ENCODE measurements at places on chromosomes 3 and 15. TPM values are rescaled to one million over a fixed set of nuclear protein-coding genes. Genes with fewer than 3 reads are reported as not detected.

Gene CPEB1
- total RNA-seq = not detected

Gene ADGRG7
- total RNA-seq = not detected

Gene NRROS
- total RNA-seq = 37.5 TPM

Gene IL17RD
- 0.02 TPM for total RNA-seq

Gene GOLGA8N
- total RNA-seq = 22.9 TPM

Gene SCN5A
- total RNA-seq = not detected

Gene CRABP1
- not detected for total RNA-seq

Gene GOLGA8G
- total RNA-seq = not detected

DNA sequence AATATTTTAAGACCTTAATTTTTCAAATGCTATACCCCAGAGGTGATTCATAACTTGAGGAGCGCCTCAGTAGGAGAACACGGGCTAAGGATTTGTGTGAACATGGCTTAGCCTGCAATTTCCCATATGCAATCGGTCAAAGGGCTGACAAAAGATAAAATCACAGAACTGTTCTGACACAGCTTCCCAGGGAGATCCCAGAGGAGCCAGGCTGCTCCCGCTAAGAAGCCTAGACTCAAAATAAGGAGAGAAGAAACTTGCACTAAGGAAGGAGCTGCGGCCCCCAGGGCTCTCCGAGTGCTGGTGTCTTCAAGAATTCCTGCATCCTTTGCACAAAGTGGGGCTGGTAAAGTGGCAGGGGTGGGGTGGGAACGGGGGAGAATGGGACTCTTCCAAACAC lies 106.3 kb upstream of the DLG1 start:
- DNase-seq = no peak
- no peak overlapping the region for H3K4me3 ChIP-seq
- H3K4me1 ChIP-seq = no peaks in the 10 kb centered on the region

GRCh38 chr3:88912294-88912877 lies 195.0 kb upstream of the EPHA3 start:
- no peaks in the 10 kb centered on the region for H3K36me3 ChIP-seq
- no peak overlapping the region for H3K4me3 ChIP-seq

DNA sequence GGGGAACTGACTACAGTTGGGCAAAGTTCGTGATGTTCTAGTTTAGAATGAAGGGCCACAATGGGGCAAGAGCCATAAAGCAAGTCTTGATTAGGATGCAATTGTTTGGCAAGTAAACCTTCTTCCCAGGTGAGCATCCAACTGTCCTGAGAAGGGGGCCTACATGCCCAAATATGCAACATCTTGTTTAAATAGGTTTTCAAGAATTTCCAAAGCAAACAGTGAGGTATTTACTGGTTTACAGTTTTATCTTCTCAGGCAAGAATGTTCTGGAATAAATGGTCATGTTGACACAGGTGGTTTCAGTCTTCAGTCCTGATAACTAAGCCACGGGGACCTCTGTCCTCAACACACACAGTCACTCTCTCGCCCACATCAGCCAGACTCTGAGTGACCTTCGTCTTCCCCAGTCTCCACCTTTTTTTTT lies 90.3 kb upstream of the FAM174B start:
- H3K27ac ChIP-seq = no peak overlapping the region
- no peaks in the 10 kb centered on the region for H3K27me3 ChIP-seq
- H3K4me3 ChIP-seq = no peak overlapping the region
- DNase-seq = no peak
- no peaks in the 10 kb centered on the region for H3K36me3 ChIP-seq
- H3K4me1 ChIP-seq = no peaks in the 10 kb centered on the region

- H3K4me3 ChIP-seq = no peak overlapping the region
- no peak for DNase-seq
- H3K27me3 ChIP-seq = no peaks in the 10 kb centered on the region
- no peaks in the 10 kb centered on the region for H3K36me3 ChIP-seq
- H3K4me1 ChIP-seq = no peaks in the 10 kb centered on the region
- H3K27ac ChIP-seq = no peak overlapping the region
Observed at GRCh38 chr15:54208786-54209185, 230.5 kb downstream of the UNC13C start.

GRCh38 chr3:166575161-166575560 lies 737.9 kb upstream of the BCHE start:
- no peak overlapping the region for H3K4me3 ChIP-seq
- H3K4me1 ChIP-seq = no peaks in the 10 kb centered on the region
- H3K36me3 ChIP-seq = no peaks in the 10 kb centered on the region
- H3K27ac ChIP-seq = no peak overlapping the region

DNA sequence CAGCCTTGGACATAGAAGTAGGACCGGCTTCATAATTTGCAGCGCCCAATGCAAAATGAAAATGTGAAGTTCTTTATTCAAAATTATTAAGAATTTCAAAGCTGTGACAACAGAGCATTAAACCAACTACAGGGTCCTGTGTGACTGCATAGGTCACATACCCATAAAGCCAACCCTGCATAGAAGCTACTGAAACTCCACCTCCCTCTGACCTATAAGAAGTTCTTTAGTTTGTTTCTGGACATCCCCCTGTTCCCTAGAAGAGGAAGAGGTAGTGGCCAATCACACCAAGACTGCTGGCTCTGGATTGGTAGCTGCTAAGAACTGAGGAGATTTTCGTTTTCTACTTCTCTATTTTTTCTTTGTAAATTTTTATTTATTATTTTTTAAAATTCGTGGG lies 9.0 kb upstream of the SELENOT start:
- peaks cover 10% of the 10 kb centered on the region for H3K36me3 ChIP-seq
- H3K27me3 ChIP-seq = no peaks in the 10 kb centered on the region
- no peak for DNase-seq
- peaks cover 16% of the 10 kb centered on the region for H3K4me1 ChIP-seq

GRCh38 chr3:32947789-32948238 lies 3.6 kb upstream of the CCR4 start:
- H3K36me3 ChIP-seq = peaks cover 11% of the 10 kb centered on the region
- peaks cover 43% of the 10 kb centered on the region for H3K4me1 ChIP-seq
- no peak overlapping the region for H3K4me3 ChIP-seq
- peak overlapping the region; percentile 11 for H3K27ac ChIP-seq

DNA sequence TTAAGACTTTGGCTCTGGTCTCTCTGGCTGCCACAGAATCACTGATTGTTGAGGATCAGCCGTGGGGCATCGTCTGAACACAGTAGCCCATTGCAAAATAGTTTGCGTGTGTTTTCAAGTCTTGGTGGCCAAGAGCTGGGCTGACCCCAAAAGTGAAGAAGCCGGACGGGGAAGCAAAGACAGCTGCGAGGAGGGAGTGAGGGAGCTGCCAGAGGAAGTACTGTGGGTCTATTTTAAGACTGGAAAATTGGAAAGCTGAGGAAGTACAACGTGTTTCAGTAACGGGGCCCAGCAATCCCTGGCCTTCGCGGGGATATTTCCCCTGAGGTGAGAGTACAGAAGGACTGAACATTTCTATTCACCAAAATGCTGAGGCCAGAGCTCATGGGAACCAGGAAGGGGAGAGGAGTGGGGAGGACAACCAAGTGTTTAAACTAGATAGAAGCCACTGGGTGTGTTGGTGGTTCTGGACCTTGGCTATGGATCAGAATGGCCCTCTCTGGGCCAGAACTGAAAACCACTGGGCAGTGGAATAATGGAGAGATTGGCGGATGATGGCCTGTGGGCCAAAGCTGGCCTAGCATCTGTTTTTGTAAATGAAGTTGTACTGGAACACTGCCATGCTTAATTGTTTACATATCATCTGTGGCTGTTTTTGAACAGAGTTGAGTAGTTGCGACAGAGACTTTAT lies 34.1 kb upstream of the LIMD1 start:
- no peaks in the 10 kb centered on the region for H3K27me3 ChIP-seq
- H3K4me1 ChIP-seq = no peaks in the 10 kb centered on the region
- no peaks in the 10 kb centered on the region for H3K36me3 ChIP-seq
- no peak overlapping the region for H3K27ac ChIP-seq
- DNase-seq = no peak

DNA sequence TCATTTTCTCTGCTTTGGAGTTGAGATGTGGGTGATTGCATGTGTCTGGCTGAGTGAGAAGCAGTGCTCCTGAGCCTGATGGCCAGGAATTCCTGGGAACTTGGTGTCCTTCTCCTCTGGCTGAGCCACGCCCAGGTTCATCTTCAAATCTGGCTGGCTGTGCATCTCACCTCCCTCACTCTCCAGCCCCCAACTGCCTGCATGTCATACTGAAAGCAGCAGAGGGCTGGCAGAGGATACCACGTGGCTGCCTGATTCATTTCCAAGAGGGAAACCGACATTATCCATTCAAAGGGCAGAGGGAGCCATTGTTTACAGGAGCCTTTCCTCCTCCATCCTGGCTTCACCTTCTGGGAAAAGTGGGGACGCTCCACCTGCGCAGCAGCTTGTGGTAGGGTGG lies 57.4 kb downstream of the ABHD5 start:
- no peak for DNase-seq
- no peaks in the 10 kb centered on the region for H3K4me1 ChIP-seq
- H3K27ac ChIP-seq = no peak overlapping the region
- no peaks in the 10 kb centered on the region for H3K36me3 ChIP-seq

- H3K4me1 ChIP-seq = no peaks in the 10 kb centered on the region
- H3K4me3 ChIP-seq = no peak overlapping the region
- no peaks in the 10 kb centered on the region for H3K27me3 ChIP-seq
- H3K36me3 ChIP-seq = no peaks in the 10 kb centered on the region
- H3K27ac ChIP-seq = no peak overlapping the region
- DNase-seq = no peak
Observed at GRCh38 chr3:86723433-86723832, 267.5 kb downstream of the VGLL3 start.

DNA sequence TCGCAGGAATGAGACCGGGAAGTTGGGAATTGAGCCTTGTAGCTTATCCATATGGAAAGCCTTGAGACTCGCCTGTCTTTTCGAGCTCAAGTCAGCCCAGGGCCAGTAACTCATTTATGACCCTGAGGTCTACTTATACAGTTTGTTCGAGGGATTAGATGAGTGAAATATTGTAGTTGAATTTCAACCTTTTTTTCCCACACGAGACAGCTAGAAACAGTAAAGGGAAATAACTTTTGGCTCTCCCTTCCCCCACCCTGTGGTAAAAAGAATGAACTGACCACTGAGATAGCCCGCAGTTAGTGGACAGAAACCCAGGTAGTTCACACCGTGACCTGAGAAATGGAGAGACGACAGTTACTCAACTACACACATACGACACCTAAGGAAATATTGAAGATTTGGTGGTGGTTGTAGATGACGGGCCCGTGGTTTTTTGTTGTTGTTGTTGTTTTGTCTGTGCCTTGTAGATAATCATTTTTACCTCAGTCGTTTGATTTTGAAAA lies 841 bp downstream of the EIF3J start:
- peak overlapping the region; percentile 85 for H3K4me3 ChIP-seq
- H3K4me1 ChIP-seq = peaks cover 56% of the 10 kb centered on the region
- H3K27ac ChIP-seq = peak overlapping the region; percentile 91
- no peaks in the 10 kb centered on the region for H3K27me3 ChIP-seq

DNA sequence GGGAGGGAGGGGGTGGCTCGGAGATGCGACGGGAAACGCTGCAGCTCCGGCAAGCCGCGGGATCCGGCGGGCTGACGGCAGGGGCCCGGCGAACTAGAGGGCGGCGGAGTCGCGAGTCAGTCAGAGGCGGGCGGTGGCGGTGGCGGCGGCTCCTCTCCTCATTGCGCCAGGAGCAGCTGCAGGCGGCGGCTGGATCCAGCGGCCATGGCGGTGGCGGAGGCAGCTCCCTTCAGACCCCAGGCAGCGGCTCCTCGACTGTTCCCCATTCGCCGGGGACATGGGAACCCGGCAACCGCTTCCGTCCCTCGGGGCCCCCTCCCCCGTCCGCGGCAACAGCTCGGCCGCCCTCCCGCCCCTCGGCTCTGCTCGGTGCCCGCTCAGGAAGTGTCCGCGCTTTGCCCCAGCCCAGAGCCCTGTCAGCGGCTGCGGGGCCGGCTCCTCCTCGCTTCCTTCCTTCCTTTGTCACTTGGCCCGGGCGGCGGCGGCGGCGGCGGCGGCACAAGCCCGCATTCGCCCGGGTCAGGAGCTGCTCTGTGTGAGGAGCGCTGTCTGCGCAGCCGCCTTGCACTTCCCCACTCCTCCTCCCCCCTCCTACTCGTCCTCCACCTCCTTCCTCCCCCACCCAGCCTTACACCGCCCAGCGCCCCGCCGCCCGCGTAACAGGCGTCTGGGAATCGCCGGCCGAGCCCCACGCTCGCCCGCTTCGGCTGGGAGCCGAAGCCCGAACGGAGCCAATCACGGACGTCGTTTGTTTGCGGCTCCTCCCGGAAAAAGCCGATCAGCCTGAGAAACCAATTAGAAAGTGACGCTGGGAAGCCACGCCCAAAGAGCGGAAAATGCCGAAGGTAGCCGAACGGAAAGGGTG lies at the start of gene GSK3B:
TSS of gene GSK3B (minus strand) at position 537 of the 865 bp plus-strand sequence. CDS start 1,013 bp downstream, outside the sequence.
- H3K36me3 ChIP-seq = peaks cover 6% of the 10 kb centered on the region
- no peaks in the 10 kb centered on the region for H3K27me3 ChIP-seq
- DNase-seq = peak; percentile 86

GRCh38 chr3:110413266-110413665 lies 658.4 kb upstream of the NECTIN3 start:
- H3K4me3 ChIP-seq = no peak overlapping the region
- H3K27ac ChIP-seq = no peak overlapping the region
- no peaks in the 10 kb centered on the region for H3K4me1 ChIP-seq
- DNase-seq = no peak

DNA sequence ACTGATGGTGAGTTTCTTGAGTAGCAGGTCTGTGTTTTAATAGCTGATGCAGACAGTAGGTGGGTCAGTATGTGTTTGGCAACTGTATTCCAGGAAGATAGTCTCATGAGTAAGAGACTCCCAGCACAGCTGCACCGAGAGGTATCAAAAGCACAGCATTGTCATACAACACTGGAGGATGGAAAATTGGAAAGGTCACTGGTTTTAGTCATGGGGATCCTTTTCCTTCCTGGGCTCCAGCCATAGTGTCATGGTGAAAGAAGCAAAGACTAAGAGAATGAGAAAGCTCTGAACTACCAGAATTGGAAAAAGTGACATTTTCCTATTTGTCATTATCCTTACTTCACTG lies 61.5 kb downstream of the P3H2 start:
- H3K36me3 ChIP-seq = no peaks in the 10 kb centered on the region
- DNase-seq = no peak
- H3K27ac ChIP-seq = no peak overlapping the region

DNA sequence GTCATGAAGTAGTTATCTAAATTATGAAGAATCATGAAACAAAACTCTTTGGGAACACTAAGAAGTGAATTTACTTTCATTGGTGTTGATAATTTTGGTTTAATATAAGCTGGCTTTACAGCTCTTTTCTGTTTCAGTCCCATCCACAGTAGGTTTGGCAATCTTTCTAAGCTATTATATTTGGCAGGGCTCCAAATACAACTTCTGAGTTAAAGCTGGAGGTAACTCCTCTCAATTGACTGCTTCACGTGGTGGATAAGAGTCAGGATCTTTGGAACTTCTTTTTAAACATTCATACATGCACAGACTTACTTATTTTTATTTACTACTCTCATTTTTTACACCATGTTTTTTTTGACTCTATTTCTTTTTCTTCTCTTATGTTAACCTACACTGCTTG lies 106.5 kb upstream of the EPHA3 start:
- no peaks in the 10 kb centered on the region for H3K27me3 ChIP-seq
- no peak for DNase-seq

- DNase-seq = peak; percentile 88
- H3K27ac ChIP-seq = peak overlapping the region; percentile 90
- H3K4me3 ChIP-seq = peak overlapping the region; percentile 98
- H3K4me1 ChIP-seq = peaks cover 21% of the 10 kb centered on the region
- H3K27me3 ChIP-seq = no peaks in the 10 kb centered on the region
- H3K36me3 ChIP-seq = no peaks in the 10 kb centered on the region
Observed at GRCh38 chr15:75454471-75455378, 3.2 kb upstream of the SIN3A start.

GRCh38 chr3:170836491-170836890 lies 33.5 kb downstream of the RPL22L1 start:
- no peaks in the 10 kb centered on the region for H3K36me3 ChIP-seq
- H3K27ac ChIP-seq = no peak overlapping the region
- DNase-seq = no peak
- H3K27me3 ChIP-seq = peaks cover 68% of the 10 kb centered on the region
- no peak overlapping the region for H3K4me3 ChIP-seq

GRCh38 chr3:110731148-110731547 lies 340.5 kb upstream of the NECTIN3 start:
- H3K27me3 ChIP-seq = peaks cover 11% of the 10 kb centered on the region
- no peak overlapping the region for H3K27ac ChIP-seq
- DNase-seq = no peak
- no peaks in the 10 kb centered on the region for H3K36me3 ChIP-seq
